ENCODE measurements at places on chromosomes 1 and 21.

- no peak for DNase-seq
Observed at GRCh38 chr1:27915082-27915575, 19.7 kb upstream of the SMPDL3B start.

- DNase-seq, result no peak
Observed at GRCh38 chr1:165355139-165355976, 1.2 kb downstream of the LMX1A start.

- peak; percentile 53 for DNase-seq
Observed at GRCh38 chr1:185636848-185637247, 97.3 kb upstream of the HMCN1 start.

DNA sequence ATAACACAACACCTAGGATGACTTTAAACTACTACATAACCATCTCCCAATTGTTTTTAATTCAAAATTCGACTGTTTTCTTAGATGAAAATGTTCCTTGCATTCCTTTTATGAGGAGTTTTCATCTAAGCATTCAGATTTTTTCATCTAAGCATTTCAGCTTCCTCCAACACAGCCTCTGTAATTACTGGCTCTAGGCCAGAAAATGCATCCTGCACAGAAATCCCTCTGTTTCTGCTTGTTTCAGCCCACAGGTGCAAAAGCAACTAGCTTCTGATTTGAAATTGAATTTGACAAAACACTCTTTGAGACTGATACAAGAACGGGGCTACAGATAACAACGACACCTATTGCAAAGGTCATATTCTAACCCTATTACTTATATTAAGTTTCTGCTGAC lies 90.4 kb downstream of the RGS21 start:
- DNase-seq, result no peak

DNA sequence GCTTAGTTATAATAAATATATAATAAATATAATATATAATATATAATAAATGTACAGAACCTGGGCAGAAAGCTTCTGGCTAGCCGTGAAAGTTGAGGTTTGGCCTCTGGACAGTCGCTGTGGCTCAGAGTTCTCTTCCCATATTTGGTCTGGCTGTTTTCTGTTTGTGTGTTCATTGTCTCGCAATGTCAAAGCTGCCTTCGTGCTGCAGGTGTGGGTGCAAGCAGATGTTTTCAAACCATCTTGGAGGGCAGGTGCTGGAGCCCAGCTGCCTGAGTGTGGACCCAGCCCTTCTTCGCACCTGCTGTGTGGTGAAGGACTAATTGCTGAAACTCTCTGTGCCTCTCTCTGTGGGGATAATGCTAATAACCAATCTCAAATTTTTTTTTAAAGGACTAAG lies 3.6 kb upstream of the CSTB start:
- no peak for DNase-seq
